Stimulated activated CD8-positive, alpha-beta memory T cell treated with anti-CD3 and anti-CD28 coated beads, Interleukin-4, amount 100 ng/mL, for 1 hour (primary cell): ENCODE measurements at places on chromosomes 4 and X.

- no peak for DNase-seq
Measured at GRCh38 chr4:135917011-135917410, 1615.3 kb downstream of the PCDH18 start.

DNA sequence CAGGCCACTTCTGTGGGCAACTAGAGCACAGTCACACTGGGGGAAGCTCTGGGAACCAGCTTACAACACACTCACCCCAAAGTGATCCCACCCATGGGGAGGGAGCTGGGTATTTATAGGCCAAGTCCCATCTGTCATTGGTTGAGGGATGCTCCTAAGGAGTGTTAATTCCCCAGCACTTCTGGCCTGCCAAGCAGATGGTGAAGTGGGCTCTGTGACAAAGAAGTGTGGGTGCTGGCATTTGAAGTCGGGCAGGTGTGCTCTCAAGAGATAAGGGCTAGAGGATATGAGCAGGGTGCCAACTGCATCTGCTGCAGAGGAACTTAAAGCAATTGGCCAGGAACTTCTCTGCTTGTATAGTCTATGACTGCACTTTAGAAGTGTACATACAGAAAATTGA lies 30.9 kb downstream of the PTCHD1 start:
- no peak for DNase-seq

DNA sequence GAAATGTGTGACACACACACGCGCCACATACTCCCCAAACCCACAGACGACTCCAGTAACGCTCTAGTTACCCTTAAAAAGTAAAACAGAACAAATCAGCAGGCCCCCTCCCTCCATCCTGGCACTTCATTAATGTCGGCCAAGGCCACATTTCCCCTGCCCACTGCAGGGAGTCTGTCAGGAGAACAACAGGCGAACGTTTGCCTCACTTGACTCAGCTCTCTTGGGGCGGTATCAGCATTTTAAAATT lies 671 bp upstream of the FHIP1A start:
- DNase-seq = no peak

DNA sequence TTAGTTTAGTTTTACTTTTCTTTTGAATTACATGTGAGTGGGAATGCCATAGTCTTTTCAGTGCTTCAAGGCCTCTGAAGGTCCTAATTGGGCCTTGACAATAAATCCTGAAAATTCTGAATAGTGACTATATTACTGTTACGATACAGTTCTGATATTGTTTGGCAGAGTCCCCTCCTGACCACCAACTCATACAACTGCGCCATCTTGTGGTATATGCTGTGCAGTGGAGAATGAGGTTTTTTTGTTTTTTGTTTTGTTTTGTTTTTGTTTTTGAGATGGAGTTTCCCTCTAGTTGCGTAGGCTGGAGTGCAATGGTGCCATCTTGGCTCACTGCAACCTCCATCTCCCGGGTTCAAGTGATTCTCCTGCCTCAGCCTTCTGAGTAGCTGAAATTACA lies 56.6 kb upstream of the CHRDL1 start:
- DNase-seq = no peak

DNA sequence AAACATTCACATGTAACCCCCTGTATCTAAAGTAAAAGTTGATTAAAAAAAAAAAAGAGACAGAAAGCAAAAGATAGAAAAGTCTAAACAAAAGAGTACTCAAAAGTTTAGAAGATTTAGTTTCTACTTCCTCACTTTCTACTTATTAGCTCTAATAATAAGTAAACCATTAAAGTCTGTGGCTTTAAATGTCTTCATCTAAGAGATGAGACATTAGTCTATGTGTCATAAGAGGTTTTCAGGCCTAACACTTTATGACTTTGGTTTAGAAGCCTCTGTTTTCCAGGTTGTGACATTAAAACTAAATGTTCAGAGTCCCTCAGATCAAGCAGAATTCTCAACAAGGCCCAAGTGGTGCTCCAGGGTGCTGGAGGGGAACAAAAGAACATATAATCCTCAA lies 42.2 kb upstream of the GUCY1A1 start:
- DNase-seq = no peak

GRCh38 chr4:89072921-89073320 lies 15.9 kb upstream of the FAM13A start:
- DNase-seq = no peak

GRCh38 chr4:40662962-40663604 lies 33.4 kb upstream of the RBM47 start:
- DNase-seq = no peak

GRCh38 chr4:160353548-160353947 lies 1250.7 kb downstream of the RAPGEF2 start:
- DNase-seq = no peak
